Fibroblast of the aortic adventitia (primary cell): ENCODE measurements at places on chromosomes 13 and 19. TPM values are rescaled to one million over a fixed set of nuclear protein-coding genes. Genes with fewer than 3 reads are reported as not detected.

Gene SIAH3
- total RNA-seq: not detected in 2 replicates

Gene NLRP11
- not detected in 2 replicates for total RNA-seq

Gene F10
- 2.7 and 12.6 TPM in 2 replicates for total RNA-seq

DNA sequence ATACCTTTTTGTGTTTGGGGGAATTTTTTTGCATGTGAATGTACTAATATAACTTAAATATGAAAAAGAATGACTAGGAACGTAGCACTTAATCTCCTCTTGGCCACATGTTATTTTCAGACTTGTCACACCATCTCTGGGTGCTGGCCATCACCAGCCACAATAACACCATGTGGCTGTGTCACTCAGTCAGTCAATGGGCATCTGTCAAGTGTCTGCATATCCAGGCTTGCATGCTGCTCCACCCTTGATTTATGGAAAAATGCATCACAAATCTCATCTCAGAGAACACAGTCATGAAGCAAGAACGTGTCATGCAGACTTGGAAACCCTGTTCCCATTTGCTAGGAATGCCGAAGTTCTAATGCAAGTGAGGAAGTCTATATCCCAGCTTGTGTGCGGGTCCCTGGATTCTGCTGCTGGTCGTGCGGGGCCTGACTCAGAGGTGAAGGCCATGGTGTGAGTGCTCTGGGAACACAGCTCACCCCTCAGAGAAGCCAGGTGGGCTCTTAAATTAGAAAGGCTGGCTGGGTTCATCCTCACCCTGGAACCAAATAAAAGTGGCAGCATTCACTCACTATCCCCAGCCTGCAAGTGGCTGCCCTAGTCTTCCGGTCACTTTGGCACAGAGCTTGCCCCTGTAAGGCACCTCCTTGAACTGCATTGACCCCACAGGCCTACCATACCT lies 53.6 kb upstream of the ARHGEF7 start:
- no peak for DNase-seq

DNA sequence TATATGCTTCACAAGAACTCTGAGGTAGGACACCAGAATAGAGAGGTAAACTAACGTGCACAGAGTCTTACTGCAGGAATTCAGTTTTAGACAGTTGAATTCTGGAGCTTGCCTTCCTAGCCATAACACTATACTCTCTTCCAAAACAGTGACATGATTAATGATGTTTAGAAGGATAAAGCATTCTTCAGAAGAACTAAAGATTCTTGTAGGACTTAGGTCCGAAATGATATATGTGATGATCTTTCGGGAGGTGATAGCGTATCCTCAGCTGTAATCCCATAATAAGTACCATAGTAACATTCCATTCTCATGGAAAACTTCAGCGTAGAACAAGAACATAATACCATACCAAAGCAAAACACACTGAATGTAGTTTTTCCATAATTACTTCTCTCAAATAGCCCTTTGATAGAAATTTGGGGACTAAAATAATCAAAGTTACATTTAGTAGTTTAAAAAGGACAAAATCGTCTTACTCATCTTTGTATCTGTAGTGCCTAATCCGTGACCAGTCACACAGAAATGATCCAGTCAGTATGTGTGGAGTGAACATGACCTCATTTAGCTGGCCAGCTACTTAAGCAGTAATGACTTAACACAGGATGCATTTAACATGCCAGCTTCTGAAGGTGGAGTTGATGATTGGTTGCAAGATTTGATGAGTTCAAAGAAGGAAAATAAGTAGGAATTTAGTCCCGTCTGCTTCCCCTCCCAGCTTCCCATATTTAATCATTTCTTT lies 38.4 kb downstream of the PIBF1 start:
- peak; percentile 50 for DNase-seq

DNA sequence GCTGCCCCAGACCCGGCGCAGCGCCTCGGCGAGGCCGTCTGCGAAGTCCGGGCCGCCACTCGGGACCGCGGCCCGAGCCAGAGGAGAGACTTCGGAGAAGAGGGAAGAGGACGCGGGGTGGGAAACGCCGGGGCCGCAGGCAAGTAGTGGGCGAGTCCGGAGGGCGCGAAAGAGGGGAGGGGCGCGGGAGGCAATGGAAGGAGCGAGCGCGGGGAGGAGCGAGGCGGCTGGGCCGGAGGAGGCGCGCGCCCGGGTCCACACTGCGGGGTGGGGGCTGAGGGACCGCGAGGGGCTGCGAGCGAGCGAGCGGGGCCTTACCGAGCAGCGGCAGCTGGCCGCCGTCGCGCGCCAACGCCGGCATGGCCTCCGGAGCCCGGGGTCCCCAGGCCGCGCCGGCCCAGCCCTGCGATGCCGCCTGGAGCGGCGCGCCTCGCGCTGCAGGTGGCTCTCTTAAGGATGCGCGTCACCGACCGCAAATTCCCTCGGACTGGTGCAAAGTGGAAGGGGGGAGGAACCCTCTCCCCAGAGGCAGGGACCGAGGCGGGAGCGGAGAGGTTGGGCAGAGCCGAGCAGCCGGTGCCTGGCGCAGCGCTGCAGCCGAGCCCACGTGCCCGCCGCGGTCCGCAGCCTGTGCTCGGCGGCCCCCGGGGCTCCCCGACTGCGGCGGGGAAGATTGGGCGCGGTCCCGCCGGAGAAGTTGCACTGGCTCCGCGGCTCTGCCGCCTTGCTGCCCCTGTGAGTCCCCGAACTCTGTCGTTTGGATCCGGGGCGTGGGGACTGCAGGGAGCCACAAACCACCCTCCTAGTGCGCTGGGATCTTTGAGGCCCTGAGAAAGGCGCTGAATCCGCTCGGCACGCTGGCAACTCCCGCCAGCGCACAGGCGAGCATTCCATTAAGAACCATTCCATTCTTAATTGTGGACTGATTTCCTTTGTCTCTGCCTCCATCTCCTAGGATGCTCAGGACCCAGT lies at the start of gene FLT3:
Gene FLT3 (minus strand): TSS at position 427 of the 972 bp plus-strand sequence. CDS start 66 bp downstream, at position 361.
- peak; percentile 2 for DNase-seq

DNA sequence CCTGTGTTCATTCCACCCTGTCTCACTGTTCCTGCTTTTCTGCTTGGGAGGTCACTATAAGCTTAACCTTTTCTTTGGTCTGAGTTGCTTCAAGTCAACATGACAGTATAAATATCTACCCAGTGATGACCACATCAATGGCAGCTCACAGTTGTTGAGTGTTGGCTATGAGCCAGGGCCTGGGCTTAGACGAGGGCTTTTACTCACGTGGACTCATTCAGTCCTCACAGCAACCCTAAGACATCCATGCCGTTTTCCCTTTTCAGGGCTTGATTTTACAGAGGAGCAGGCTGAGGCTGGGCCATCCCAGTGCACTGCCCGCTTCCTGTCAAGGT lies 10.2 kb upstream of the CCDC97 start:
- DNase-seq: peak; percentile 65

GRCh38 chr13:98751367-98751782 lies 1.1 kb downstream of the SLC15A1 start:
- no peak for DNase-seq

GRCh38 chr19:44042147-44042546 lies 9.7 kb upstream of the ZNF223 start:
- no peak for DNase-seq
